ENCODE measurements at places on chromosomes 6 and 20.

GRCh38 chr20:33521461-33521860 lies 31.6 kb downstream of the CBFA2T2 start:
- no peak for DNase-seq

GRCh38 chr20:56322681-56323080 lies 36.1 kb upstream of the FAM210B start:
- no peak for DNase-seq

GRCh38 chr6:111837641-111838500 lies 35.4 kb downstream of the FYN start:
- peak; percentile 68 for DNase-seq

GRCh38 chr6:107318100-107318736 lies 141.1 kb downstream of the PDSS2 start:
- DNase-seq = peak; percentile 26

DNA sequence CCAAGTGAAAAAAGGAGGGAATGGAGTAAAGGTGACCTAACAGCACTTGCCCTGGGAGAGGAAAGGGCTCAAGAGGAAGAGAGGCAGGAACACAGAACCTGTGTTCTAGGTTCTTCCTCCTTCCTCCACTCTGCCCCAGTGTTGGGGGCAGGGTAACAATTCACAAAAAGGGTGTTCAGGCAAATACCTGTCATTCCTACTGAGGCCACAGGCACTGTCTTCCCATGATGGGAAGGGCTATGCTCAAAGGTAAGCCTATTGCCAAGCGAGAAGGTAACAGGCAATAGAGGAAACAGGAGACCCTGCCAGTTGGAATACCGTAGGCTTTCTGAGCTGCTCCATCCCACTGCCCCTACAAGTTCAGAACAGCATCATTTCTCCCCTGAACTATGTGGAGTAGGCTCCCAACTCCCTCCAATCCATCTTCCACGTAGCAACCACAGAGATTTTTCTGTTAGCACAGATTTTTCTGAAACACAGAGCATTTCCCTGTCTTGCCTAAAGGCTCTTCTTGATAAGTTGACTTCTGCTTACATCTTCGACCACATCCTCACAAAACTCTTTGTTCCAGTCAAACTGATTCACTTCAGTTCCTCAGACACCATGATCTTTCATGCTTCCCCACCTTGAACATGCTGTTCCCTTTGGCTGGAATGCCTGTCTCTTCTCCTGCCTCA lies 2.7 kb downstream of the AGPAT1 start:
- DNase-seq = no peak
